ENCODE measurements at places on chromosomes 5 and 9.

GRCh38 chr9:111917201-111917600 lies 20.6 kb downstream of the UGCG start:
- DNase-seq = no peak

GRCh38 chr9:33443047-33443446 lies 4.3 kb downstream of the AQP3 start:
- DNase-seq = no peak

DNA sequence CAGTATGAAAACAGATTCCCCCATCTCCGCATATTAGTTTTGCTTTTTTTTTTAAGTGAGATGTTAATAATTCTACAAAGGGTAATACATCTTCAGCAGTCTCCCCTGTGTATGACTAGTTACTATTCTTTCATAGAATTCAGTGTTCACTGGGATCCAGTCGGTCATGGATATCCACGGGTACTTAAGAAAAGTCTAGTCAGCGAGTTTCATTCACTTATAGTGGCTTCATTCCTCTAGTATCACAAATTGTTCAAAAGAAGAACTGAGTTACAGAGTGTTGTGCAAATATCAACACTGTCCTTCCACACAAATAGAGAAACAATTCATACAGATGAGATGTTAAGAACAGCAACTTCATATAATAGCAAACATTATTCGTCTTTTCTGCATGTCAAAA lies 35.7 kb downstream of the BNC2 start:
- DNase-seq = no peak

DNA sequence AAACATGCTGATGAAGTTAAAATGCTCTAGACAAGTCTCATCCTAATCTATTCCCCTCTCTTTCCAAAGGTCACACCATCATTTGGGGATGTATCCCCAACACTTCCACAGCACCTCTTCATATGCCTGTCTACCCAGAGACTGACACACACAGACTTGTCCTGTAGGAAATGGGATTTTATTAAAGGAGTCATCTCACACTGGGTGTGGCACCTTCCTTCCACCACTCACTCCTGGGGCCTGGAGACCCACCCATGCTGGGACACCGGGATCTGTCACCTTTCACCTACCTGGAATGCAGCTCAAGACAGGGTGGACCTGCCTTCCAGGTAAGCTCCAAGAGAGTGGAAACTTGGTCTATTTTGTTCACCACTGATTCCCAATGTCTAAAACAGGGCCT lies 99.4 kb upstream of the HAND1 start:
- no peak for DNase-seq

DNA sequence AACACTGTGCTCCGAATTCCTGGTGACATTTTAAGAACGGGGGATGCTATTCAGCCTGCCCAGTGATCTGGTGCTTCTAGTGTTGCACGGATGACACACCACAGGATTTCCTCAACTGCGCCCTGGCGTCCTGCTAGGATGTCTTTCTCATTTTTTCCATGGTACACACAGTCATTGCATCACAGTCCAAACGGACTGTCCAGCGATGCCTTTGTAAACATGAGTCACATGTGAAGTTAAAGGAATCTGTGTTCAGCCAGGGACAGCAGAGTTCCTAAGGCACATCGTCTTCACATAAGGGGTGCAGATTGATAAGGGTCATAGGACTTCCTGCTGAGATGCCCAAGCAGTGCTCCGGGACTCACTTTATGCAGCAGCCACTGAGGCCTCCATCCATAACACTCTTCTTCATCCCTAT lies 9.3 kb upstream of the PTPN3 start:
- DNase-seq = no peak

GRCh38 chr5:102875721-102876123 lies 120.6 kb downstream of the PAM start:
- DNase-seq = no peak

DNA sequence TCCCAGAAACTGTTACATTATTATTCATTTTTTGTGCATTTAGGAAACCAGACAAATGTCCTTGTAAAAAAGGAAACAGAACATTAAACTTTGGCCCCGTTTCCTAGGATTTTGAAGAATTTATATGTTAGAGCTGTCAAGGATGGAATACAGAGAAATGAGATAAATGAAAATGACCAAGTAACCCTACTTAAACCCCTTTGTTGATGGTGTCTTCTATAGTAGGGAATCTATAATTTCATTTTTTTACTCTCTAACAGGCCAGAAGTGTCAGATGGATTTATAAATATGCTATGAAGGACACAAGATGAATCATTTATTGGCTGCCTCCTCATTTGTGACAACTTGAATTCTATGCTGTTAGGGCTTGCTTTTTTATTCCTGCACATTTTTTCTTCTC lies 1047.1 kb downstream of the PTPRD start:
- no peak for DNase-seq

GRCh38 chr9:112447283-112447761 lies 39.3 kb upstream of the KIAA1958 start:
- no peak for DNase-seq

DNA sequence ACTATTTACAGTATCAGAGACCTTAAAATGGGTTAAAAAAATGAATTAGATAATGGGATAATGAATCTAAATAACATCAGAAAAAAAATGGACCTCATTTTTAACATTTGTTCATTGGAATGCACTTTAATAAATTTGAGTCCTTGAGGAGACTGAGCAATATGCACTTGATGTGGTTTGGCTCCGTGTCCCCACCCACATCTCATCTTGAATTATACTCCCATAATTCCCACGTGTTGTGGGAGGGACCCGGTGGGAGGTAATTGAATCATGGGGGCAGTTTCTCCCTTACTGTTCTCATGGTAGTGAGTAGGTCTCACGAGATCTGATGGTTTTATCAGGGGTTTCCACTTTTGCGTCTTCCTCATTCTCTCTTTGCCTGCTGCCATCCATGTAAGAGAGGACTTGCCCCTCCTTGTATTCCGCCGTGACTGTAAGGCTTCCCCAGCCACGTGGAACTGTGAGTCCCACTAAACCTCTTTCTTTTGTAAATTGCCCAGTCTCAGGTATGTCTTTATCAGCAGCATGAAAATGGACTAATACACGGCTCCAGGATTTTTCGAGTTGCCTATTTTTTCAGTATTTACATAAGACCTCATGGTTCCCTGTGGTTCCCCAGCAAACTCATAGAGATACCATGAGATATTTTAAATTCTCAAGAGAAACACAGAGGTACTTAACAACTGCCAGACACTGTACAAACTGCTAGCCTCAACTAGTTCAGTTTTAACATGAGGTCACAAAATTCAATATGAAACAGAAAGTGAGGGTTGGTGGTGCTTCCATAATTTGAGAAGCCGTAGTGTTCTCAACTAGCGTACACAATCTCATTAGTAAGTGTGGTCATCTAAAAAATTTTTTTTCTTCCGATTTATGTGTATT lies 128.3 kb downstream of the TLE1 start:
- DNase-seq = no peak

DNA sequence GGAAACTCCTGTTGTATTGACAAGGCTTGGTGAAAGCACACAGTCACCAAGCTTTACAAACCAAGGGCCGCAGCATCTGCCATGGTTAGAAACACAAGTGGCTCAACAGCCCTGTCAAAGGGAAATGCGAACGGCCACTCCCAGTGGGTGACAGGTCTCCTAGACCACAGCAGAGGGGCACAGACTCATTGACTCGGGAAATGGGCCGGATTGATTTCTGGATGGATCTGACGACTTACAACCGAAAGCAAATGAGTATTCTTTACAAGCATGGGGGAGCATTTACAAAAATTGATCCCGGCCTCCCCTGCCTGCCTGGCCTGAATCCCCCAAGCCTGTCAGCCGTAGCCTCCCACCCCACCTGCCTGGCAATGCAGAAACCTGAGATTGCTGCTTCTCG lies 48.2 kb downstream of the ADAMTS2 start:
- no peak for DNase-seq

GRCh38 chr5:178083922-178084321 lies 29.4 kb upstream of the N4BP3 start:
- DNase-seq = no peak

DNA sequence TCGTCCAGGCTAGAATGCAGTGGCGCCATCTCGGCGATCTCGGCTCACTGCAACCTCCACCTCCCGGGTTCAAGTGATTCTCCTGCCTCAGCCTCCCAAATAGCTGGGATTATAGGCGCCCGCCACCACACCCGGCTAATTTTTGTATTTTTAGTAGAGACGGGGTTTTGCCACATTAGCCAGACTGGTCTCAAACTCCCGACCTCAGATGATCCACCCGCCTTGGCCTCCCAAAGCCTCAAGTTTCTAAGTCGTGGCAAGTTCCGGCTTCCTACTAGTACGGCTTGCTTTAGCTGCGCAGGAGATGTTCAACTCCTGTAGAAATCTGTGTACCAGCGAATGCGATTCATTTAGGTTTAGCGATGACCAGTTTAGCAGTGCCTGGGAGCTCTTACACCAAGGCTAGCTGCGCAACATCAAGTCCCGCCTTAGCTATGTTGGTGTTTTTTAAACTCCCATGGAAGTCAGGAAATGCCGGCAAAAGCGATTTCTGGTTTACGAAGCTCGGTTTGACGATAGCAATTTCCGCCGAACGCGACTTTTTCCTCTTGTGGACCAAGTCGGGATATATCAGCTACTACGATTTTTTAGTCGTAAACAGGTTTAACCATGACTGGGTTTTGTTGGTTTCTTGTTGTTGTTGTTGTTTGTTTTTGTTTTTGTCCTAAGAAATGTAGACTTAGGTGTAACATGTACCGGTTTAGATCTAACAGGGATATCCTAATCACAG lies 46.4 kb downstream of the ANXA2R start:
- DNase-seq = no peak

DNA sequence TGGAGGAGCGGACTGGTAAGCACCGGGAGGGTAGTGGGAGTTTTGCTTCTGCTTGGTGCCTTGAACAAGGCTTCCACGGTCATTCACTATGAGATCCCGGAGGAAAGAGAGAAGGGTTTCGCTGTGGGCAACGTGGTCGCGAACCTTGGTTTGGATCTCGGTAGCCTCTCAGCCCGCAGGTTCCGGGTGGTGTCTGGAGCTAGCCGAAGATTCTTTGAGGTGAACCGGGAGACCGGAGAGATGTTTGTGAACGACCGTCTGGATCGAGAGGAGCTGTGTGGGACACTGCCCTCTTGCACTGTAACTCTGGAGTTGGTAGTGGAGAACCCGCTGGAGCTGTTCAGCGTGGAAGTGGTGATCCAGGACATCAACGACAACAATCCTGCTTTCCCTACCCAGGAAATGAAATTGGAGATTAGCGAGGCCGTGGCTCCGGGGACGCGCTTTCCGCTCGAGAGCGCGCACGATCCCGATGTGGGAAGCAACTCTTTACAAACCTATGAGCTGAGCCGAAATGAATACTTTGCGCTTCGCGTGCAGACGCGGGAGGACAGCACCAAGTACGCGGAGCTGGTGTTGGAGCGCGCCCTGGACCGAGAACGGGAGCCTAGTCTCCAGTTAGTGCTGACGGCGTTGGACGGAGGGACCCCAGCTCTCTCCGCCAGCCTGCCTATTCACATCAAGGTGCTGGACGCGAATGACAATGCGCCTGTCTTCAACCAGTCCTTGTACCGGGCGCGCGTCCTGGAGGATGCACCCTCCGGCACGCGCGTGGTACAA lies 556 bp downstream of the PCDHGC3 start:
- DNase-seq = peak; percentile 64

- DNase-seq = peak; percentile 92
Measured at GRCh38 chr5:175534070-175534932, 55.9 kb downstream of the SFXN1 start.

DNA sequence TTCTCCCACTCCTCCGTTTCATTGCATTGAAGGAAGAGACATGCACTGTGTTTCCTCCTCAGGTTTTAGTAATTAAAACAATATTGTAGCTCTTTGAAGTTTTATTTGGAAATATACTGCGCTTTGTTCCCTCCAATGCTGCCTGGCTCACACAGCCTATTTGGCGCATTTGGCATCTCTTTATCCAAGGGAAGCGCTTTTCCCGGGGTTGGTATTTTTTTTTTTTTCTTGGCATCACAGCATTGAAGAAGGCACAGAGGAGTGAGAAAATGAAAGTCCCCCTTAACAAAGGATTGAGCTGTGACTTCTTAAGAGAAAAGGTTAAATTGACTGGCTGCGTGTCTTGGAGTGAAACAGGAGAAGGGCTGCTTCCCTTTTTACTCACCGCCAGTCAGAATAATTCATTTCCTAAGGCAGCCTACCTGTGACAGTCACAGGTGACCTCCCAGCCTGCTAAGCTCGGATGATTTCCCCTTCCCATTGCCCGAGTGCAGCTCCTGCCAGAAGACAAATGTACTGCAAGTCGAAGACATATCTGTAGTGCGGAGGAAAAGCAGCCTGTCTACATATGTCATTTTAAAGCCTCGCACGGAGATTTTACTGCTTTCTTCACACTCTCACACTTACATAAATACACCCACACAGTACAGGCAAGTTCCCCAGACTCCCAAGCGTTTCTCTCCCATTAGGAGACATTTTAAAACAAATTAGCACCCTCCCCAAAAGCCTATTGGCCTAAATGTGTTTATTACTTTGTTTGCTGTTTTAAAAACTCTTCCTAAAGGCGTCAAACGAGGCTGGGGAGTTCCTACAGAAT lies 665.5 kb upstream of the ZNF608 start:
- DNase-seq = peak; percentile 37

GRCh38 chr9:16970321-16970720 lies 99.9 kb upstream of the BNC2 start:
- no peak for DNase-seq

GRCh38 chr9:24035816-24036215 lies 209.8 kb upstream of the ELAVL2 start:
- no peak for DNase-seq

GRCh38 chr9:6610073-6610472 lies 35.5 kb downstream of the GLDC start:
- DNase-seq = no peak

DNA sequence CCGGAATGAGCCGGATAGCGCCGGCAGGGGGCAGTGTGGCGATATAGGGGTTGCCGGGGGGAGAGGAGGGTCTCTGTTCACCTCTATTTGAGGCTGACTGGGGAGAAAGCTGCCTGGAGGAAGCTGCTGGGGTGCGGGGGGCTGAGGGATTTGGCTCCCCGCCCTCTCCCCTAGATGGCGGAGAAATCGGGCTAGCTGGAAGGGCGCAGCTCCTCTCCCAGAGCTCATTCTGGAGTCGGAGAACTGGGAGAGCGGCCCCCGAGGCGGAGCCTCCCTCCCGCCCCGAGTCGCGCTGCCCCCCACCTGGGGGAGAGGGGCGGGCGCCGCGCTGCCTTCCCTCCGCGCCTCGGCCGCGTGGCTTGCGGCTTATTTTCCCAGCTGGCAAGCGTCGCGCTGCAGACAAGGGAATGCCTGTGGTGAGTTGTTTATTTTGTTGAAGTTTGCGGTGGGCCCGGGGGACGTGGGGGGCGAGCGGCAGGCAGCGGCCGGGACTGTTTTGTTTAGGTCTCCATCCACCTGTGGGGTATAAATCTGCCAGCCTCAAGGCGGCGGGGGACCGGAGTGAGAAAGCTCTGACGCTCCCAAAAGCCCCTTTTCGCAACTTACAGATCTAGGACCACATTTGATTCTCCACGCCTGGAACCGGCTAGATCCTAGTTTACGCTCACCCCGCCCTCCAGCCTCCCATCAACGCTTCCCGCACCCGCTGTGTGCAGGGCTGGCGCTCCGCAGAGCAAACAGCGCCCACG lies 4.1 kb upstream of the RGMB start:
- peak; percentile 75 for DNase-seq

DNA sequence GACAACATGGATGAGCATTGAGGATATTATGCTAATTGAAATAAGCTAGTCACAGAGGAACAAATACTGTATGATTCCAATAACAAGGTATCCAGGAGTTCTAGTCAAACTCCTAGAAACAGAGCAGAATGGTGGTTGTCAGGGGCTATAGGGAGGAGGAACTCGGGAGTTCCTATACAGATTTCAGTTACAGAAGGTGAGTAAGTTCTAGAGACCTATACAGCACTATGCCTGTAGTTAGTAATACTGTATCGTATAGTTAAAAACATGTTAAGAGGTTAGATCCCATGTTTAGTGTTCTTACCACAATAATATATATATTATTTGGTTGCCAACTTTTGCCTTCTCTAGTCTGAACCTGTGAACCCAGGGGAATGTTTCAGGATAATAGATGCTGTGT lies 7.9 kb upstream of the OXCT1 start:
- no peak for DNase-seq

All from WTC11 (cell line).